PC-9 (cell line): ENCODE measurements at places on chromosomes 1 and 21. TPM values are rescaled to one million over a fixed set of nuclear protein-coding genes. Genes with fewer than 3 reads are reported as not detected.
A peak's percentile ranks its signal among the peaks of the same experiment; 100 is the strongest.

DNA sequence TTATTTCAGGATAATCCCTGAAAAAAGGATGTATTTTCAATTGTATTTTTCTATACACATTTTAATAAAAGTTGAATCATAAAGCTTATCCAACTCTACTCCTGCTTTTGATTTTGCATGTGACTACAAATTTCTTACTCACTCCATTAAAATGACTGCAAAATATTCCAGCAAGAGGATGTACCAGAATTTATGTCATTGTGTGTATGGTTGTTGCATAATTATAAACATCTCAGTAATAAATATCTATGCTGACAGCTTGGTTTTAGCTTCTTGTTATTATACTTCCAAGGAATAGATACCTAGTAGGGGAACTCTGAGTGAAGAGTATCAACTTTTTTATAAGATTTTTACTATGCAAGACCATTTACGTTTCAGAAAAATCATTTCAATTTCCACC lies 463.2 kb upstream of the RUNX1 start:
- peak overlapping the region; percentile 97 for H3K27ac ChIP-seq
- no peaks in the 10 kb centered on the region for H3K36me3 ChIP-seq
- H3K4me3 ChIP-seq, result no peak overlapping the region; the same call in 1 of the 2 replicates
- DNase-seq, result no peak
- no peaks in the 10 kb centered on the region for H3K27me3 ChIP-seq

- no peak overlapping the region for H3K4me3 ChIP-seq
- H3K27me3 ChIP-seq, result no peaks in the 10 kb centered on the region
- H3K4me1 ChIP-seq, result no peaks in the 10 kb centered on the region
Measured at GRCh38 chr1:215720126-215720525, 153.0 kb downstream of the KCTD3 start.

CYP2J2 gene
- total RNA-seq, result 1.6 and 2.1 TPM in 2 replicates

DNA sequence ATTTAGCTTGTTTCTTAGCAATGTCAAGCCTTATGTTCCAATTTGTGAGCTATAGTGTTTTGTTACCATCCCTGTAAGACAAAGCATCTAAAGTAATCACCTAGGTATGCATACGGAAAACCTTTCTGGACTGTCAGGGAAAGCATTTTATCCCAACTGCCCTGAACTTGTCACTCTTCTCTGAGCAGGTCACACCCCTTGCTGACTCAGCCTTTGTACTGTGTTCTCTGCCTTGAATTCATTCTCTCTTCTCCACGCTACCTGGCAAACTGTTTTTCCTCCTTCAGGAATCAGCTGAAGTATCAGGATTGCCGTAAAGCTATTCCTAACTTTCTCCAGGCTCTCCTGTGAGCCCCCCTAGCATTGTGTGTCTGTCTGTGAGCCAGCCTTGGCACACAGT lies 54.2 kb downstream of the PBX1 start:
- peak overlapping the region; percentile 79 for H3K27ac ChIP-seq
- H3K27me3 ChIP-seq, result no peaks in the 10 kb centered on the region
- H3K4me3 ChIP-seq, result no peak overlapping the region
- peaks cover 44% of the 10 kb centered on the region for H3K4me1 ChIP-seq
- H3K36me3 ChIP-seq, result 0 out of 2 replicates have a peak, but pooled peaks cover 5% of the 10 kb centered on the region

DNA sequence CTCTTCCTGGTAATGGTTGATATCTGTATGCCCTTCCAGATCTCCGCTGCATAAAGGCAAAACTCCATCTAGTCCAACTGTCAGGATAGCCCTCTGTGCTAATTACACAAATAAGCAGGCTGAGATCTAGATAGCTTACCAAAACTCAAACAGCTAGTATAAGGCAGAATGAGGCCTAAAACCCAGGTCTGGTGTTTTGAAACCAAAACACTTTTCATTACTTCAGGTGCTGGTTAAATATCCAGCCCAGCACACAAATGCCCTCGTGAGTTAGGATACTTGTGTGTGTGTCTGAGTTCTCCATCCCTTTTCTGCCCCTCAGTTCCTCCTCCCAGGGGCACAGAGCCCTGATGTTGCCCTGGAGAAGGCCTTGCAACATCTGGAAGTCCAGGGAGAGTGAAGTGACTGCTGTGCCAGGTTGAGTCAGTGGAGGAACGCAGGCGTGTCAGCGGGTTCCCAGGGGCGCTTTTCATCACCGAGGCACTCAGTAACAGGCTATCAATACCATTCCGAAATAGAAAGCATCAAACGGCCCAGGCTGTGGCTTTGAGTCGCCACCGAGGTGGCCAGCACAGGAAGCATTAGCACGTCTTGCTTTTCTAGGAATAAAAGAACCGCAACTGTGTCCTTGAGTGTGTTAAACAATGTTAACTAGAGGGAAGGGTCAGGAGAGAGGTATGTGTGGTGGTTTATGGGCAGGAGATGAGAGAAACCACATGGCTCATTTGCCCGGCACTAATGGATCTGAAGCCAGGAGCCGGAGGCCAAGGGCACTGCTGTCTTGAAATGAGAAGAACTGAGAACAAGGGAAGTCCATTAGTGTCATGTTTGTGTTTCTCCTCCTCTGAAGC lies 90.7 kb upstream of the WLS start:
- peaks cover 4% of the 10 kb centered on the region; the same call in 1 of the 2 replicates for H3K27me3 ChIP-seq
- no peaks in the 10 kb centered on the region for H3K36me3 ChIP-seq

GTF2B gene
- total RNA-seq, result 18.3 and 21.9 TPM in 2 replicates

GRCh38 chr1:174998569-174999215 lies 1.1 kb upstream of the CACYBP start:
- H3K27ac ChIP-seq, result peak overlapping the region; percentile 97
- peak overlapping the region; percentile 89 for H3K4me3 ChIP-seq
- H3K27me3 ChIP-seq, result no peaks in the 10 kb centered on the region
- no peaks in the 10 kb centered on the region for H3K36me3 ChIP-seq
- DNase-seq, result peak; percentile 68

- no peak overlapping the region for H3K27ac ChIP-seq
- H3K36me3 ChIP-seq, result no peaks in the 10 kb centered on the region
- no peaks in the 10 kb centered on the region for H3K27me3 ChIP-seq
- H3K4me1 ChIP-seq, result no peaks in the 10 kb centered on the region
Measured at GRCh38 chr1:114062477-114063099, 83.3 kb downstream of the OLFML3 start.

AUNIP gene
- total RNA-seq, result 11.0 and 11.3 TPM in 2 replicates

PDZK1IP1 gene
- total RNA-seq, result 6.2 and 8.5 TPM in 2 replicates

GBP6 gene
- 2.0 and 2.2 TPM in 2 replicates for total RNA-seq

DNA sequence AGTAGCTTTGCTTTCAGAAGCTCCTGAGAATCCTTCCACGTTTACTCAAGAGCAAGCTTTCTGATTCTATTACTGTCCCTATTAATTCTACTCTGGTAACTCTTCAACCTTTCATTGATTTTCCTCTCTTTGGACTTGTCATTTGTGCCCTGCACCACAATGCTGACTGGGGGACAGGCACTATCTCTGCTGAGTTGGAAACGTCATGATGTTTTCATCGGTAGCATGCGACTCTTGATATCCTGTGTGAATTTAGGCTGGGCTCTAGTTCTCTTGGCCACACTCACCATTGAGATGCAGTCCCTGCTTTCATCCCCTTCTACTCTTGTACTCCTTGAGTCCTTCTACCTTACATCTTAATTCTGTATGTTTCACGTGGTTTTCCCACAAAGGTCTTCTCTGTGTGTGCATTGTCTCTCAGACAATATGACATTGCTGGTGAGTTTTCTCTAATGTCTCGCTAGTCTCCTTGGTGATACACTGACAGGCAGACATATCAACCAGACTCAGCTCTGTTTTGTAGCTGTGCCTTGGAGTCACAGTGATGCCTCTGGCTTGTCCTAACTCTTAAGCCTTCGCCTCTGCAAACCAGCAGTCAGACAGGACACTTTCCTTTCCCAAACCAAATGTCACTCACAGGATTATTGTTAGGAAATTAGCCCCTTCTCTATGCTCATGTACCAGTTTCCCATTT lies 223.6 kb upstream of the ADGRL2 start:
- no peak overlapping the region for H3K4me3 ChIP-seq
- no peak overlapping the region for H3K27ac ChIP-seq
- no peaks in the 10 kb centered on the region for H3K27me3 ChIP-seq
- no peak for DNase-seq
- no peaks in the 10 kb centered on the region for H3K36me3 ChIP-seq
- no peaks in the 10 kb centered on the region for H3K4me1 ChIP-seq

UBAP2L gene
- 101 and 157 TPM in 2 replicates for total RNA-seq

GRCh38 chr1:186214791-186215190 lies 160.3 kb downstream of the TPR start:
- no peak for DNase-seq
- H3K27me3 ChIP-seq, result no peaks in the 10 kb centered on the region
- H3K27ac ChIP-seq, result no peak overlapping the region
- no peaks in the 10 kb centered on the region for H3K4me1 ChIP-seq
- no peak overlapping the region for H3K4me3 ChIP-seq
